Muscle of arm (tissue), 14 donors: ENCODE measurements at places on chromosomes 16 and 17. TPM values are rescaled to one million over a fixed set of nuclear protein-coding genes. Genes with fewer than 3 reads are reported as not detected.

GRCh38 chr17:74151551-74152315 is 51.7 kb upstream of the RPL38 start:
- DNase-seq, result no peak

DNA sequence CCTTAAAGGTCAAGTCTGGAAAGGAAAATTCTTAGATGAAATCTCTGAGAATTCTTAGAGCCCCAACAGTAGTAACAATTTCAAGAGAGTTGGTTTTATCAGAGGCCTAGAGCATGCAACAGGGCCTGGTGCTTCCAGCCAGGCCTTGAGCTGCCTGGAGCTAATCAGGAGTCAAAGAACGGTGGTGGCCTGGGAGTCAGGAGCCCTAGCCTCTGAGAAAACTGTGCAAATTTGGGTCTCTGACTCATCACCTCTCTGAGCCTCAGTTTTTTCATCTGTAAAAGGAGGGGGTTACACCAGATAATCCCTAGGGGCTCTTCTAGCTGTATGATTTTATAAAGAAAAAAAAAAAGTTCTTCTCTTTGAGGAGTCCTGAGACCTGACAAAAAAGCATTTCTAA is 227.3 kb upstream of the RPL38 start:
- DNase-seq, result no peak

DNA sequence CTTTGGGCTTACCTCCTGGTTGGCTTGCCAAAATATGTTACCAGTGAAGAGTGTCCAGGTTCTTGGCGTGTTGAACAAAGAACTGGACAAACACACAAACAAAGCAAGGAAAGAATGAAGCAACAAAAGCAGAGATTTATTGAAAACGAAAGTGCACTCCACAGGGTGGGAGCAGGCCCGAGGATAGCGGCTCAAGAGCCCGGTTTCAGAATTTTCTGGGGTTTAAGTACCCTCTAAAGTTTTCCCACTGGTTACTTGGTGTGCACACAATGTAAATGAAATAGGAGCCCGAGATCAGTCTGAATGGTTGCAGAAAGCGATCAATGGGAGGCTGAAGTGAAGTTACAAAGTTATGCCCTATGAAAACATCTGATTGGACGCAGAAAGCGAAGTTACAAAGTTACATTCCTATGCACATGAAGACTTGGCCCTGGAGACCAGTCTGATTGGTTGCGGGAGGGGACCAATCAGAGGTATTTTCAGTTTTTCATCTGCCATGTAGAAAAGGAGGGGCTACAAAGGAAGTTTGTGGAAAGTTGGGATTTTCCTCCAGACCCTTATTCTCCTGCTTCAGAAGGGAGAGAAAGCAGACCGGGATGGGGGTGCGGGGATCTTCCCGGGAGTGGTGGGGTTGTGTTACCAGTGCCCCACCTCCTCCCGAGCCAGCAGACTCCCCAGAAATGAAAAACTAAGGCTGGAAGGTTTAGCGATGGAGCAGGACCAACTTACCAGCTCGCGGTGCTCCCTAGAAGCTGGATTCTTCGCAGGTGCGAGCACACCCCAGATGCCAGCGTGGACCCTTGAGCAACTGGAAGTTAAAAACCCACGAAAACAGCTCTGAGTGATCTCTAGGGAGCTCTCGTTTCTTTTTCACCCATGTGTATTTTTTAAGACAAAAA is at the start of gene SLFN12:
Gene SLFN12, minus strand, starts transcription at position 325 of the 899 bp plus-strand sequence. CDS start 9,472 bp downstream, outside the sequence.
- peak; percentile 92 for DNase-seq

DNA sequence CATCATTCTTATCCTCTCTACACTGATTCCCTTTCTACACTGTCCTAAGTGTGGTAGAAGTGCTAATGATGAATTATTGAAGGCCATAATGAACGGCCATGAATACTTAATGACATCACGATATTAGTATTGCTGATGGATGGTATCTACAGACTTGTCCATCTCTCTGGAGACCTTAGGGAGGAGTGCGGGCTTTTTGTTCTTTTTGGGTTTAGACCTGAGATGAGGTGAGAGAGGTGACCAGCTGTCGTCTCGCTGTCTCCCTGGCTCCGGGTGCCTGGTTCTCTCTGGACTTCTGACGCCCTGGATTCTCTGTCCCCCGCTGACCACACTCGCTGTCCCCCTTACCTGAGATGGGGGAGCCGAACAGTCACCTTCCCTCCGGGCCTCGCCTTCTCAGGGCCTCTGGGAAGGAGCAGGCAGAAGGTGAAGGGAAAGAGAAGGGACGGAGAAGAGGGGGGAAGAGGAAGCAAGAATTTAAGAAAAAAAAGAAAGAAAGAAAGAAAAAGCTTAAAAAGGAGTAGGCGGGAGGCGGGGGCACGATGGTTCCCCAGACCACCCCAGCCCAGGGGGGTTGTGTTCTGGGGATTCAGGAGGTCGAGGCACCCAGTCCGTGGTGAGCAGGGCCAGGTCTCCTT is 17.1 kb downstream of the SGCA start:
- DNase-seq, result no peak

ZFHX3 gene
- 9.6 TPM for polyA plus RNA-seq

GRCh38 chr17:28912281-28912937 is 9.5 kb upstream of the DHRS13 start:
- DNase-seq, result no peak

- DNase-seq, result peak; percentile 87
Measured at GRCh38 chr17:67376737-67377487, at the start of gene PITPNC1. Gene PITPNC1 (plus strand): TSS chr17:67377281.

DNA sequence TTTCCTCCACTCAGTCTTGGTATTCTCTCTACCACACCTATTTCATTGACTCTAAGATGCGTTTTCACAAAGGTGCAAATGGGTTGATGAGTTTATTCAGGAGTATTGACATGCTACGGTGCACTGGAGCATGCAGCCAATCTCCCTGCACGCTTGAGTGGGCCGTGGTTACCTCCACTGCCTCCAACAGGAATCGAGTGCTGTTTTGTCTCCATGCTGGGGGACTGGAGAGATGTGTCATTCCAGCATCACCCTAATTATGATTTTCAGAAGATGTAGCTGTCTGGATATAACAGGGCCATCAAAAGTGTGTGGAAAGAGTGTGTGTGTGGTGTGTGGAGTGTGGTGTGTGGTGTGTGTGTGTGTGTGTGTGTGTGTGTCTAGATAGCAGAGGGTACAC is 351.6 kb upstream of the ZFHX3 start:
- DNase-seq, result no peak

SLC5A10 gene
- polyA plus RNA-seq, result 0.17 TPM

MILR1 gene
- 3.4 TPM for polyA plus RNA-seq

DNA sequence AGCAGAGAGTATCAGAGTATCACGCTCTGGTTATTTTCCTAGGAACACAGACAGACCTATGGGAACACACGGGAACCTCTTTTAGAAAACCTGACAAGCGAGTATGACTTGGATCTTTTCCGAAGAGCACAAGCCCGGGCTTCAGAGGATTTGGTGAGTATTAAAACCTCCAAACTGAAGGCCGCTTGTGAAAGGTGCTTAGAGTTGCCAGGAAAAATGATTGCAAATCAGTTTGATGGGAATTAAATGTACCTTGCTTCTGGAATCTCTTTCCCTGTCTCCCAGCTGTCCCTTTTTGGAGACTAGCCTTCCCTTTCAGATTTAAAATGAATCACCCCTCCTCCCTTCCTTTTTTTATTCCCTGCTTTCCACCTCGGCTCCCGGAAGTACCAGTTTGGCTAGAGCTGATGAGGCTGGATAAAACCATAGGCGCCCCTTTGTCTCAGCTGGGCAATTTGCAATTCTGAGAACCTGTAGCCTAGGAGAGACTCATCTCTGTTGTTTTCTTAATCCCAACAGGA is 27.3 kb downstream of the KAT7 start:
- DNase-seq, result no peak

MAPT gene
- polyA plus RNA-seq, result 9.4 TPM

- no peak for DNase-seq
Measured at GRCh38 chr17:6498901-6499540, 54.8 kb downstream of the PIMREG start.

- DNase-seq, result no peak
Measured at GRCh38 chr16:51306116-51306515, 155.0 kb upstream of the SALL1 start.

DNA sequence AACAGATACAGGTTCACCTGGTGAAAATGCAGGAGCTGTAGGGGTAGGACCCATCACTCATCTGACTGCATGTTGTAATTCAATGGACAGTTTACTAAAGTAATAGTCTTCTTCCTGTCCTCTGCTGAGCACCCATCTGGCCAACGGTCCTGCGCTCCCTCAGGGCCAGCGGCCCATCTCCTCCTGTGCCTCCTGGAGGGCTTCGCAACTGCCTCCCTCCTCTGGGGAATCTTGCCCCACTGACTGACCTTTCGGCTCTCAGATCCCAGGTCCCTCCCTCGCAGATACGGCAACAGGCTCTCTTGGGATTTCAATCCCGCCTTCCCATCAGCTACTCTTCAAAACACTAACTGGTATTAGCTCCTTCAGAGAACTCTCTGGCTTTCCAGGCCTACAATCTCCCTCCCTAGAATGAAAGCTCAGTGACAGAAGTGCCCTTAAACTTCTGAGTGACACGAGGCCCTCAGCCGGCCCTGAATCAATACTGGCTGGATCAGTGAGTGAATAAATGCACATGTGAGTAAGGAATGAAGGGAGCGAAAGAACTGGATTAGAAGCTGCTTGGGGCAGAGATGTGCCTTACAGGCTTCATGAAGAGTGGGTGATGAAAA is 1.3 kb downstream of the PEMT start:
- no peak for DNase-seq

- no peak for DNase-seq
Measured at GRCh38 chr17:75250009-75250471, 11.4 kb downstream of the GGA3 start.

ACSM2A gene
- 0.36 TPM for polyA plus RNA-seq

- DNase-seq, result no peak
Measured at GRCh38 chr16:4140652-4141051, 24.4 kb upstream of the ADCY9 start.

DNA sequence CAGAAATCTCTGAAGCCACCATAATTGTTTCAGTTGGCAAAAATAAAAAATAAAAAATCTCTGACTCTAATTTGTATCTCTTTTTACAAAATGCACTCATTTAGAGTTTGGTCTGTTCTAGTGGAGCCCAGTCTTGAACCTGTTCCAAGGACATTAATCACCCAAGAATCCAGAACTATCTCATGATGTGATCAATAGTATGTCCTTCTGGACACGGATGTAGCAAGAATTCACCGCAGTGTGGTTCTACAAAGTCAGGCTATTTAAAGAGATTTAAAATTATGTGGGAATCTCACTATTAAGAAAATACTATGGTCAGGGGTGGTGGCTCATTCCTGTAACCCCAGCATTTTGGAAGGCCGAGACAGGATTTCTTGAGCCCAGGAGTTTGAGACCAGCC is 21.8 kb upstream of the ANKFN1 start:
- no peak for DNase-seq

DNA sequence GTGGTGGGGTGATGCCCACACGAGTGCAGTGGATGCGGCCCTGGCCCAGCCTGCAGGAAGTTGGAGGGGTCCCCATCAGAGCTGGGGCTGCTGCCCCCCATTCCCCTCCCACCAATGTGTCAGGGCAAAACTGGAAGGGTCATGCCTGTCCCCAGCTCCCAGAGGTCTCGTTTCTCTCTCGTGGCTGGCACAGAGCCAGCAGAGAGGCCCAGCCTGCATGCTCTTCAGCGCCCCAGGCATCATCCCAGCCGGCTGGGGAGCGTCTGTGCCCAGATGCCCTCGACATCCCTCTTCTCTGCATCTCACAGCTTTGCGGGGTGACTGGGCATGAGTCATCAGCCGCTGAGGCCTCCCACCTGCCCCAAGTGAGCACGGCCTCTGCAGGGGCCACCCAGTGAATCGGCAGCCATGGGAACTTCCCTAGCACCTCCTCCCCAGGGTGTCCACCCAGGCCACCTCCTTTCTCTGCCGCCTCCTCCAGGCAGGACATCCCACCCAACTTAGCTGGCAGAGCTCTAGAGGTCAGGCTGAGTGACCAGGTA is 9.8 kb upstream of the CSNK1D start:
- no peak for DNase-seq

PRRT2 gene
- 23.1 TPM for polyA plus RNA-seq

DNA sequence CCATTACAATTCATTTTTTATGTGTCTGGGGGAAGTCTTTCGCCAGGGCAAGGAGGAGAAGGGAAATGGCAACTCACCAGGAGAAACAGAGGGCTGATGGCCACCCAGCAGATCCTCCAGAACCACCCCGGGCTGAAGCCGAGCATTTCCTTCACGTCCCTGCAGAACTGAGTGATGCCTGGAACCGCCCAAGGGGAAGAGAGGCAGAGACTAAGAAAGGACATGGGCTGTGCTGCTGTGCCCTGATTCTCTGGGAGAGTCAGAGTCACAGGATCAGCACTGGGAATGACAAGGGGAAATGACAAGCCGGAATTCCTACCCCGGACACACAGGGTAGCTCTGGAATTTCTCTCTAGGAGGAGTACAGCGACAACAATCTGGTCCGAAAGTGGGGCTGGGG is 27.8 kb downstream of the SLC6A4 start:
- no peak for DNase-seq

DNA sequence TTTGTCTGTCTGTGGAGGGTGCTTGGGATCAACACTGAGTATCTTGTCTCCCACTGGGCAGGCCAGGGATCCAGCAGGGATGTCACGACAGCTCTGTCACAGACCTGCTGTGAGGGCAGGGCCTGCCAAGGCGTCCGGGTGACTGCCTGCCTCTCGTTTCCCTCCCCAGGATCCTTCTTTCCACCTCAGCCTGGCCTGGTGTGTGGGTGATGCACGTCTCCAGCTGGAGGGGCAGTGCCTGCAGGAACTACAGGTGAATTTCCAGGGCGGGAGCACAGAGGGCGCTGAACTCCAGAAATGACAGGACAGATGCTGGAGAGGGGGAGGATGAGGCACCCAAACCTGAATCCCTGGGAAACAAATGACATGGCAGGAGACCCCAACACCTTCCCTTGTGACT is 6.8 kb upstream of the MMP15 start:
- no peak for DNase-seq

RAB11FIP4 gene
- polyA plus RNA-seq, result 0.44 TPM

MPP3 gene
- polyA plus RNA-seq, result 11.3 TPM
